Activated T-cell treated with anti-CD3 and anti-CD28 coated beads, Interleukin-2, amount 50 U/mL, for 1 hour (primary cell): ENCODE measurements at places on chromosomes 7 and 10.

- no peak for DNase-seq
Measured at GRCh38 chr7:111727905-111728634, 165.8 kb upstream of the IMMP2L start.

- DNase-seq, result no peak
Measured at GRCh38 chr10:116125180-116125579, 147.8 kb downstream of the GFRA1 start.

- no peak for DNase-seq
Measured at GRCh38 chr10:19928936-19929335, 112.7 kb downstream of the PLXDC2 start.

- DNase-seq, result no peak
Measured at GRCh38 chr10:2387261-2387660, 649.9 kb upstream of the ADARB2 start.

- no peak for DNase-seq
Measured at GRCh38 chr10:4770801-4771553, 55.0 kb upstream of the AKR1E2 start.

GRCh38 chr7:7104314-7104698 lies 78.0 kb upstream of the C1GALT1 start:
- DNase-seq, result no peak

DNA sequence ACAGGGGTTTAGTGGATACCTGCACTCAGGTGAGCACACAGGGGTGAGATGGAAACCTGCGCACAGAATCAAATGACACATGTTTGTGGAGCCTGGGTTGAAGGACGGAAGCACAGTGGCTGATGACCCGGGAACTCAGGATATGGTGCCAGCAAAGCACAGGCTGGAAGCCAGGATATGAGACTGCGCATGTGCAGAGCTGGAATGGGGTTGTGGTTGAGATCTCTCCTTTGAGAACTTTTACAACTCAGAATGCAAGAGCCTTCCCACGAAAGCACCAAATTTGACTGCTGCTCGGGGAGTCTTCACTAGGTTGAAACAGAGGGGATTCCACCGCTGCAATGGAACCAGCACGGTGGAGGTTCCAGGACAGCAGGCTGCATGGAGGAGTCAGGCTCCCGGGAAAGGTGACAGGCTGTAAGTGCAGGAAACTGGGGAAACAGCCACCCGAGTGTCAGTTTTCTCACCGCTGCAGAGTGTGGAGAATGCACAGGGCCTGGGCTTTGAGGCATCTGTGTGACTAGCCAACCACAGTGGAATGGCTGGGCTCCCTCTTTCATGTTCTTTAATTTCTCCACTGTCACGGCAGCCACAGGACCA lies 133.4 kb upstream of the TCERG1L start:
- DNase-seq, result no peak
